ENCODE measurements at places on chromosomes 2 and 18. TPM values are rescaled to one million over a fixed set of nuclear protein-coding genes. Genes with fewer than 3 reads are reported as not detected.

The SLC20A1 gene
- 51.4 TPM for total RNA-seq

The LAMA1 gene
- 6.2 TPM for total RNA-seq

The DTYMK gene
- total RNA-seq = 139 TPM

The TOGARAM2 gene
- total RNA-seq = under 0.01 TPM

The GRB14 gene
- total RNA-seq = not detected

The TUBB8B gene
- total RNA-seq = not detected

The KCNF1 gene
- 0.59 TPM for total RNA-seq

The UNC80 gene
- not detected for total RNA-seq

The FMNL2 gene
- total RNA-seq = 12.6 TPM

The RUFY4 gene
- not detected for total RNA-seq

The BMP10 gene
- not detected for total RNA-seq

The MYL1 gene
- not detected for total RNA-seq

The NOTO gene
- total RNA-seq = not detected

The EFEMP1 gene
- total RNA-seq = 229 TPM

The XDH gene
- total RNA-seq = 0.17 TPM

Measured in bronchus fibroblast of lung (primary cell).